ENCODE measurements at places on chromosomes 2 and 18. TPM values are rescaled to one million over a fixed set of nuclear protein-coding genes. Genes with fewer than 3 reads are reported as not detected.

GPR155 gene
- total RNA-seq, result 4.4 TPM

DNA sequence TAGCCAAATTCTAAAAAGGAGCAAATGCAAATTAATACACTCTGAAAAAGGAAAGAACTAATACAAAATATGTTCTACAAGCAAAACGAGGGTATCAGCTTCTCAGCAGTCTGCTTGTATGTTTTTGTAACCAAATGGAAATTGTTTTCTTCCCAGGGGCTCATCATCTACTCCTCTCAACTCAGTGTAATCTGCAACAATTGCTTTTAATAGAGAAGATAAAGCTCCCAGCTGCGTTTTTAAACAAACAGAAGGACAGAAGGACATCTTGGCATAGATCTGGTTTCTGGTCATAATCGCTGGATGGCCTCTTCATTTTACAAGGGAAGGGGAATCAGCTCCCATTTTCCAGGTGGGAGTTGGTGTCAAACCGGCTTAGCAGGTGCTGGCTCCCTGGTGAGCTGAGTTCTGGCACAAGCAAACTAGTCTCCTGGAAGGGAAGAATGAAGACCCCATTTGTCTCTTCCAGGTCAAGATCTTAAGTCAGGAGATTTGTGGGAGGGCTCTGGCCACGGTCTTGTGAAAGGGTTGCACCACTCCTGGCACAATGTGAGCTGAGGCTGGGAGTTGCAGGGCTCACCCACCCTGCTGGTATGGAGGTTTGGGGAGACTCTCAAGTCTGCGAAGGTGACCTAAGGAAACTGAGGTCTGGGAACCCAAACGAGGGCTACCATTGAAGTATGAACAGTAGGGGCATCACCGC, 41.6 kb downstream of the NPPC start:
- DNase-seq, result no peak

PHOSPHO2 gene
- total RNA-seq, result 0.54 TPM

ABCB6 gene
- 12.5 TPM for total RNA-seq

AFF3 gene
- total RNA-seq, result 13.9 TPM
